ENCODE measurements at places on chromosomes 4 and X.

- DNase-seq: no peak
These were observed 243.9 kb upstream of the SPANXN1 start for GRCh38 chrX:145003443-145003842.

GRCh38 chr4:102007959-102008425, 217.5 kb downstream of the BANK1 start:
- DNase-seq: no peak

DNA sequence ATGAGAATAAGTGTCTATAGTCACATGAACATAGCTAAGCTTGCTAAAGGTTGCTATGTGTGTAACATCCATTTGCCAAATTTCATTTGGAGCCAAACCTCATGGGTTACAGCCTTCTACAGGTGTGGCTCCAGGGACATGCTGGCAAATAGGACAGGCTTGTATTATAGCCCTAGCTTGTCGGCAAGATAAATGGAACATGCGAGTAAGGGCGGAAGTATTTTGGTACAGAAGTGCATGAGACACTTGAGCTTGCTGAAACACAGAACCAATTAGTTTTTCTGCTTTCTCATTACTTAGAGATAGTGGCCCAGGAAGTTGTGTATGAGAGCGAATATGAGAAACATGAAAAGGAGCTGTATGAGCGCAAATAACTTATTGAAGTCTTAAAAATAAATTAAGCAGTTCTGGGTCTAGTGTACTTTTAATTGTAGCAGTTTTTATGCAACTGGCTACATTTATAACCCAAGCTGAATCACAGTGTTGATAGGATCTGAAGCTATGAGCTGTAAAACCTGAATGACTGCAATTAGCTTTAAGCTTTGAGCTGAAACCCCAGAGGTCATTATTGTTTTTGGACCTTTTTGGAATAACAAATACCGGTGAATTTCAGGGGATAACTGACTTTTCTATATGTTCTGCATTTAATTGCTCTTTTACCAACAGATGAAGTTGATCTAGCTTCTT, 64.6 kb downstream of the KDM5C start:
- no peak for DNase-seq

- DNase-seq: no peak
These were observed 379.4 kb downstream of the GRXCR1 start for GRCh38 chr4:43271946-43272345.

- no peak for DNase-seq
These were observed 5.8 kb downstream of the CASK start for GRCh38 chrX:41917517-41917916.

GRCh38 chrX:9316096-9316495, 148.8 kb upstream of the TBL1X start:
- DNase-seq: no peak

DNA sequence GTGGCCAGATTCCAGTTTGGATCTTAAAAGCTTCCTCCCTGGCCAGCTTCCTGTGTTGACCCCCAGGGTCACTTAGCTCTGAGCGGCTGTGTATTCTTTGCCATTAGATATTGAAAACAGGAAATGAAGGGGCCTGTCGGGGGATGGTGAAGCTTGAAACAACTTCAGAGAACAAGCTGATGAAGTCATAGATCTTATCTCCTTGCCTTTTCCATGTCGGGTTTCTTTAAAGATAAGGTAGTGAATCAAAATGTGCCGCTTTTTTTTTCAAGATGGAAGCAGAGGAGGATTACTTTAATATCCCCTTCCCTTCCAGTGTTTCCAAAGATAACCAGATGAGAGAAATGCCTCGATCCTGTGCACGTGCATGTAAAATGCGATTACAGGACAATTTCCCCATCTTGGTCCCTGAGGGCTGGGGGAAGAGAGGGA, 508.5 kb downstream of the MID1IP1 start:
- DNase-seq: no peak

DNA sequence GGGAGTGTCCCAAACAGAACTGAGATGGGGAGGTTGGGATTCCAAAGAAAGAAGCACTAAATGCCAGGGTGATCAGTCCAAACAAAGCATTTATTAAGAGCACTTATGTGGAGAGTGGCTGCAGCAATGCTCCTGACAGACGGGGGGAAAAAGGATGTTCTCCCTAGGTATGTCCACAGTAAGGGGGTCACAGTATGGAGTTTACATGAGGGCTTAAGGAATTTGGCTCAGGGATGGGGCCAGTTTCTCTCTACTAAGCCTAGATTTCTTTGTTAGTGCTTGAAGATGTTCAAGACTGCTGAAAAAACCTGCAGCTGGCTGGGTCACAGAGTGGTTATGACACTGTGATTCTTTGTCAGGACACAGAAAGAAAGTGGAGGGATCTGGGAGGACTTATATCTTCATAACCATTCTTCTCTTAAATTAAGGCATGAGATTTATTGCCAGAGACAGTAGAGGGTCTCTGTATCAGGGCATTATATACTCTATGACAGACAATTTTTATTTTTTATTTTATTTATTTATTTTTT, 1468.0 kb downstream of the C4orf33 start:
- no peak for DNase-seq

DNA sequence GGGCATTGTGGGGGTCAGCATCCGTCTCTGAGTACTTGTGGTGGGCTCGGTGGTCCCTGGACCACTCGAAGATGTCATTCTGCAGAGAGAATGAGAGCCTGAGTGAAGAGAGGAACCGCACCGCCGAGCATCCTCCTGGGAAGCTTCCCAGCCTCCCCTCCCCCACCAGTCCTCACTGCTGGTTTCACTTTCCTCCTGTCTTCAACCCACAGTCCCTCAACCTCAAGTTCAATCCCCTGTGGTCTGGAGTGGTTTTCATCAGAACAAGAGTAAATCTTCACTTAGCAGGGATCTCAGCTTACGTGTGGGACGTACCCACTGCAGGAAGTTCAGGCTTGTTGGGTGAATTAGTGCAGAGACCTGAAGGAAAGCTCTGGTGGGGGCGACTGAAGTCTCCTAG, 117.8 kb downstream of the SCD5 start:
- no peak for DNase-seq

- DNase-seq: no peak
These were observed 43.2 kb upstream of the PDGFRA start for GRCh38 chr4:54185866-54186265.

- DNase-seq: no peak
These were observed 79.7 kb downstream of the BTC start for GRCh38 chr4:74714611-74715130.
